NCI-H2227 treated with DMSO at 0.1 percent for 48 hours (cell line): ENCODE measurements at places on chromosomes 11 and 22.

DNA sequence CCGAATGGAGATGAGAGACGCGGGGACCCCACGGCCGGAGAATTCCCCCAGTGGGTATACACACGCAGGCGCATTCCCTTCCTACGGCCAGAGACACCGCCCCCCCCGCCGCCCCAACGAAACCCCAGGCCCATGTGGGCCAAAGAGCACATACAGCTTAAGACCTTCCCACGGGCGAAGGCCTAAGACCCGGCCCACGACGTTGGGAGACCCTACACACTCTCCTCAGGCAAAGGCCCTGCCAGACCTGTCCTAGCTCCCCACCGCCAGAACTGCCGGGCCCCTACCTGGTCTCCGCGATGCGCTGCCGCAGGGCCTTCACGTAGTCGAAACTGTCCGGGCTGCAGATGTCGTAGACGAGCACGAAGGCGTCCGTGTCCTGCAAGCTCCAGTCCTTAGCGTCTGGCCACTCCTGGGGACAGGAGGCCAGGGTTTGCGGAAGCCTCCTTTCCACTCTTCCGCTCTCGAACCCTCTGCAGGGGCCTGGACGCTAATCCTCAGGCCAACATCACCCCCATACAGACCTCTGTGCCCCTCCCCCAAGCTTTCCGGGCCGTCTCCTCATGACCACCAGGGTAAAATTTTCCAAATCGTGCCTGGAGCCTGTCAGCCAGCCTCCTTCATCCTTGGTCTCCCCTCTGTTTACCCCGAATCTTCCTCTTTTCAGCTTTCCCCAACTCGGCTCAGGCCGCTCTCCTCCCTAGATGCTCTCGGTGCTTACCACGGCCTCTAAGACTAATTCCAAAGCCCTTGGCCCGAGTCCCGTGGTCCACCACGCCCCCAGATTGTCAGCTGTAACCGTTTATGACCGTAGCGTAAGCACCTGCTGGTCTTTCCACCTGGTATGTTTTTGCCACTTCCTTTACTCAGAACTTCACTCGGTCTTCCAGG, 1.7 kb downstream of the RASL10A start:
- no peak for DNase-seq

- no peak for DNase-seq
These were observed 20.9 kb downstream of the ACAT1 start for GRCh38 chr11:108142304-108142703.

- DNase-seq: no peak
These were observed 351.4 kb upstream of the LUZP2 start for GRCh38 chr11:24145411-24145810.

GRCh38 chr11:26131406-26131805, 200.5 kb upstream of the ANO3 start:
- no peak for DNase-seq

DNA sequence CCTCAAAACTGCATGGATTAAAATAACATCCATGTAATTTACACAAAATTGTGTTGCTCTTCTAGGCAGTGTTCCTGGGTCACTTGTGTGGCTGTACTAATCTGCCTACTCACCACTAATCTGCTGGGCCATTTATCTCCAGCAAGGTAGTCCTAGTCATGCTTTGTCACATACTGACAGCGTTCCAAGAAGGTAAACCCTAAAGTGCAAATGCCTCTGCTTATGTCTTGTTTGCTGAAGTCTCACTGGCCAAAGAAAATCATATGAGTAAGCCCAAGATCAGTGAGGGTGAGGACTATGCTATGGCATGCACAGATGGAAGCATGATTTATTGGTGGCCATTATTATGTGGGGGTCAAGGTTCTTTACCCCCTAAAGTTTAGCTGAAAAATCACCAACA, 630.2 kb upstream of the LUZP2 start:
- no peak for DNase-seq

GRCh38 chr22:37742376-37743171, 45.7 kb downstream of the TRIOBP start:
- no peak for DNase-seq

DNA sequence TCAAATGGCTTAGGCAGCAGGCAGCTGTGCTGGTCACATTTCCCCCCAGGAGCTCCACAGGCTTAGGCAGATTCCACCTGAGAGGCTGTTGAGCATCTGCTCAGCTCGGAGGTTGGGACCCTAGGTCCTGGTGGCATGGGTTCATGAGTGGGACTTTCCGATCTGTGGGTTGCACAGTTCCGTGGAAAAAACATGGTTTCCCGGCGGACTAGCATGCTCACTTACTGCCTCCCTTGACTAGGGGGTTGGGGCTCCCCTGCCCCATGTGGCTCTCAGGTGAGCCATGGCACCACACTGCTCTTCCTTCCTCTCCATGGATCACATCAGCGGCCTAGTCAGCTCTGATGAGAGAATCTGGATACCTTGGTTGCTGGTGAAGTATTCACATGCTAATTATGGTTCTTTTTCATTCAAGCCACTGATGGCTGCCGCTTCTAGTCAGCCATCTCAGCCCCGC, 685.1 kb downstream of the METTL15 start:
- no peak for DNase-seq

- DNase-seq: no peak
These were observed 115.3 kb upstream of the SERPIND1 start for GRCh38 chr22:20658433-20659222.

GRCh38 chr11:59097113-59097708, 9.8 kb upstream of the FAM111B start:
- peak; percentile 49 for DNase-seq

DNA sequence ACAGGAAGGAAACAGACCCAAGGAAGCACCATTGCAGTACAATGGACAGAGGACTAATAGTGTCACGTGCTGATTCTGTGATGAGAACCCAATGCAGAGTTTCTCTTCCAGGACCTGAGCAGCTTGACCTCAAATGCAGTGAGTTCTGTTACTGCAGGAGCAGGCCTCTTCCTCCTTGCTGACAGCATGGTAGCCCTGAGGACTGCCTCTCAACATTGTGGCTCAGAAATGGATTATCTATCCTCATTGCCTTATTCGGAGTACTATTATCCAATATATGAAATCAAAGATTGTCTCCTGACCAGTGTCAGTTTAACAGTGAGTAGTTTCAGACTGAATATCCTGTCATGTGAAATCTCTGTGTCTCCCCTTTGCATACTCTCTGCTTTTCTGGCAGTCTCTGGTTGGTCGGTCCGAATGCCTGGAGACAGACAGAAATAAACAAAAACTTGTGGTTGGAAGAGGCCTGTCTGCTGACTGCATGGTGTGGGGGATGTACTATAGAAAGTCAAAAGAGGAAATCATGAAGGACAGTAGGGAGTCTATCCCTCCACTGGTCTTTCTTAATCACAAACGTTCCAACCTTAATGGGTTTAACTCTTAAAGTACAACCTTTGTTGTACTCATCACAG, 6.9 kb upstream of the MS4A14 start:
- DNase-seq: no peak

- DNase-seq: no peak
These were observed 63.7 kb downstream of the PPP6R3 start for GRCh38 chr11:68524213-68524612.

DNA sequence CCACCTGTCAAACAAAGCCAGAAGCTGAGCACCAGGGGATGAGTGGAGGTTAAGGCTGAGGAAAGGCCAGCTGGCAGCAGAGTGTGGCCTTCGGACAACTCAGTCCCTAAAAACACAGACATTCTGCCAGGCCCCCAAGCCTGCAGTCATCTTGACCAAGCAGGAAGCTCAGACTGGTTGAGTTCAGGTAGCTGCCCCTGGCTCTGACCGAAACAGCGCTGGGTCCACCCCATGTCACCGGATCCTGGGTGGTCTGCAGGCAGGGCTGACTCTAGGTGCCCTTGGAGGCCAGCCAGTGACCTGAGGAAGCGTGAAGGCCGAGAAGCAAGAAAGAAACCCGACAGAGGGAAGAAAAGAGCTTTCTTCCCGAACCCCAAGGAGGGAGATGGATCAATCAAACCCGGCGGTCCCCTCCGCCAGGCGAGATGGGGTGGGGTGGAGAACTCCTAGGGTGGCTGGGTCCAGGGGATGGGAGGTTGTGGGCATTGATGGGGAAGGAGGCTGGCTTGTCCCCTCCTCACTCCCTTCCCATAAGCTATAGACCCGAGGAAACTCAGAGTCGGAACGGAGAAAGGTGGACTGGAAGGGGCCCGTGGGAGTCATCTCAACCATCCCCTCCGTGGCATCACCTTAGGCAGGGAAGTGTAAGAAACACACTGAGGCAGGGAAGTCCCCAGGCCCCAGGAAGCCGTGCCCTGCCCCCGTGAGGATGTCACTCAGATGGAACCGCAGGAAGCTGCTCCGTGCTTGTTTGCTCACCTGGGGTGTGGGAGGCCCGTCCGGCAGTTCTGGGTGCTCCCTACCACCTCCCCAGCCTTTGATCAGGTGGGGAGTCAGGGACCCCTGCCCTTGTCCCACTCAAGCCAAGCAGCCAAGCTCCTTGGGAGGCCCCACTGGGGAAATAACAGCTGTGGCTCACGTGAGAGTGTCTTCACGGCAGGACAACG, 11.7 kb downstream of the CXCR5 start:
- DNase-seq: no peak

GRCh38 chr11:69301081-69301454, 7.1 kb downstream of the MYEOV start:
- DNase-seq: no peak

GRCh38 chr22:50261615-50262459, at the start of gene MAPK12:
Gene MAPK12, minus strand, starts transcription at chr22:50261683. Its CDS starts 174 bp downstream, at chr22:50261509.
- DNase-seq: no peak

GRCh38 chr22:48838846-48839730, 988.6 kb downstream of the BRD1 start:
- no peak for DNase-seq

GRCh38 chr22:44281768-44282637, 30.7 kb downstream of the SHISAL1 start:
- DNase-seq: no peak

GRCh38 chr11:80937842-80938241, 1497.0 kb upstream of the TENM4 start:
- no peak for DNase-seq

DNA sequence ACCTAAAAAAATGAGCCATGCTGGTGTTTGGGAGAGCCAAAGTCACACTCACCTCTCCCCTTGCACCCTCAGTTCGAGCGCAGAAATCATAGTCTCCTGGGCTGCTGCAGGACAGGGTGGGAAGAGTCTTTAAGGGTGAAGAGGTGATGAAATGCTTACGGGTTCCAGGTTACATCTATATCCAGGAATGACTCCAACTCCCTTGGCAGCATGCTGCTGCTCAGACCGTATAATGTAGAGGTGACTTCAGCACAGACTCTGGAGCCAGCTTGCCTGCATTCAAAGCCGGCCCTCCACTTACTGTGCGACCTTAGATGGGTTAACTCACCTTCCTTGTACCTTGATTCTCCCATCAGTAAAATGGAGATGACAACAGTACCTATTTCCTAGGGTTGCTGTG, 17.3 kb upstream of the PKNOX2 start:
- no peak for DNase-seq

- DNase-seq: peak; percentile 34
These were observed 125.5 kb downstream of the SIK3 start for GRCh38 chr11:116972691-116973090.

DNA sequence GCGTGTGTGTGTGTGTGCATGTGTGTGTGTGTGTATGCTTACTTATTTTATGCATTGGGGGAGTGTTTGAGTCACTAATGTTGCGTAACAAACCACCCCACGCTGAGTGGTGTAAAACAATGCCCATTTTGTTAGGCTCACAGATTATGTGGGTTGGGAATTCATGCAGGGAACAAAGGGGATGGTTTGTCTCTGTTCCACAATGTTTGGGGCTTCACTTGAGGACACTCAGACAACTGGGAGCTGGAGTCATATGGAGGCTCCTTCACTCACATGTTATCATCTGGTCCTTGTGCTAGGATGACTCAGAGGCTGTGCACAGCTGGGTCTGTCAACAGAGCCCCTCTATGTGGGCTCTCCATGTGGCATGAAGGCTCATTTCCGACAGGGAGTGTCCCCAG, 51.3 kb upstream of the LARGE1 start:
- DNase-seq: no peak
